Keratinocyte (primary cell): ENCODE measurements at places on chromosomes 1 and 21.

- no peak for DNase-seq
Observed at GRCh38 chr1:202807926-202808757, at the start of gene KDM5B. KDM5B (minus strand) TSS chr1:202808421; CDS start chr1:202808305, 116 bp downstream.

- no peak for DNase-seq
Observed at GRCh38 chr1:54624466-54625464, 1.4 kb upstream of the FAM151A start.

GRCh38 chr1:188043536-188044245, 1214.9 kb downstream of the PLA2G4A start:
- no peak for DNase-seq

GRCh38 chr1:232581932-232582331, 48.0 kb downstream of the SIPA1L2 start:
- no peak for DNase-seq

DNA sequence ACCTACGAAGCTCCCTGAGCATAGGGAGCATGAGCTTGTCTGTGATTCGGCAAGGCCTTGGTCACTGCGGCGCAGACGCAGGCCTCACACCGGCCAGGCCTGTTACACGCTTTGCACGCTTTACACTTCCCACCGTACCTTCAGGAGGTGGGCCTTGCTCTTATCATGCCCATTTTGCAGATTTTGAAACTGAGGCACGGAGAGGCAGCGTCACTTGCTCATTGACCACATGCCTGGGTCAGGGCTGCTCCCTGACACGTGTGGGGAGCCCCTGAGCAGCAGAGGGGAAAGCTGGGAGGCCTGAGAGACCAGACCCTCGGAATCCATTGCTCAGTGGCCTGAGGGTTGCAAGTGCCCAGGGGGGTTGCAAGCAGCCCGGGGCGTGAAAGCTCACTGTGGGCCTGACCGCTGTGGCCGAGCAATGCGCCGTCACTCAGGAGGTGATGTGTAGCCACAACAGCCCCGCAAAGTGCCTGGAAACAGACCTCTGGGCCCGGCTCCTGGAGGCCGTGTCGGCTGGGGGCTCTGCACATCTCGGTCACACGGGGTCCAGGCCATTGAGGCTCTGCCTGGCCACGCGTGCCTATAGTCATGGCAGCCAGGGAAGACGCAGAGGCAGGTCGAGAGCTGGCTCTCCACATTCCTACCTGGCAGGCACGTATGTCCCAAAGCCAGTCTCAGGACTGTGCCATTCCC, 6.9 kb downstream of the ARHGEF16 start:
- no peak for DNase-seq

- DNase-seq: no peak
Observed at GRCh38 chr1:245256528-245256927, 101.7 kb downstream of the KIF26B start.

DNA sequence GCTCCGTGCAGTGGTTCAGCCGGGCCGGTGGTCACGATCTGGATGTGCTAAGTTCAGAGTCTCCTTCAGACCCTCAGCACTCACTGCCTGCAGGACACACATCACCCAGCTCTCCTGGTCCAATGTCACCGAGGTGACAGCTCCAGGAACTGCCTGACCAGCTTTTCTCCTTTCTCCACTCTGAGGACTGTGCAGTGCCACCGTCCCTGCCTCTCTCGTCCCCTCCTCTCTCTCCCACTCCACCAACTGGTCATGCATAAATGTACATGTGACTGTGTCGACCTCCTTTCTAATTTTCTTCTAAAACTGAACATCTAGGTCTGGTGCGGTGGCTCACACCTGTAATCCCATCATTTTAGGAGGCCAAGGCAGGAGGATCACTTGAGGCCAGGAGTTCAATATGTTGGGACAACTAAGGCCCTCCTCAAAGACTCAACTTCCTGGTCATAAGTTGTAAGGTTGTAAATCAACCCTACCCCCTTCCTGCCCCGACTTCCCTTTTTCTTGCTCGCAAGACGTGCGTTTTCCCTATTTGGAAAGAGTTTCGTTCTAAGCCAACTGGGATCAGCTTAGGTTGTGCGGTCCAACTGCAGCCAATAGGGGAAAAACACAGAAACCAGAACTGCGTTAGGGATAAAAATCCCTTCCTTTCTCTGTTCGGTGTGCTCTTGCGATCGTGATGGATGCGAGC, 53.1 kb downstream of the MEGF6 start:
- no peak for DNase-seq

DNA sequence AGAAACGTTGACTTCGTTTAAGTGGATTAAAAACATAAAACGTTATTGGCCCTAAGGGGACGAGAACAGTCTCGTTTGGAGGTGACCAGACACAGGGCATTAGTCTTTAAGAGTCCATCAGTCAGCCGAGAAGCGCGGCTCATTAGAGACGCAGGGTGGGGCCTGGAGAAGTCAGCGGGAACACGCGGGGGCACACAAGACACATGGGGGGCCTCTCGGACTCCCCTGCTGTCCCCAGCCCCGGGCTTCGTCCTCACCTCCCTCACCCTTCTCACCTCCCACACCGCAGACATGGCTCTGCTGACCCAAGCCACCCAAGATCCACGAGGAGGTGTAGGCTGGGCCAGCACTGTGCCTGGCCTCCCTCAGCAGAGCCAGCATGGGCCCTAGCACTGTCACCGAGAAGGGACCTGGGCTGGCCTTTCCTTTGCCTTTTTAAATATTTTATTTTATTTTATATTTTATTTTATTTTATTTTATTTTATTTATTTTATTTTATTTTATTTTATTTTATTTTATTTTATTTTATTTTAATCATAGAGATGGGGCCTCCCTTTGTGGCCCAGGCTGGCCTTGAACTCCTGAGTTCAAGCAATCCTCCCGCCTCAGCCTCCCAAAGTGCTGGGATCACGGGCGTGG, 48.9 kb downstream of the MORN1 start:
- no peak for DNase-seq

GRCh38 chr1:8211883-8212579, 105.9 kb upstream of the SLC45A1 start:
- peak; percentile 94 for DNase-seq

GRCh38 chr1:240611619-240612480, at the start of gene GREM2:
GREM2 (minus strand) TSS chr1:240612155; CDS start chr1:240493475, 118,680 bp downstream.
- no peak for DNase-seq

DNA sequence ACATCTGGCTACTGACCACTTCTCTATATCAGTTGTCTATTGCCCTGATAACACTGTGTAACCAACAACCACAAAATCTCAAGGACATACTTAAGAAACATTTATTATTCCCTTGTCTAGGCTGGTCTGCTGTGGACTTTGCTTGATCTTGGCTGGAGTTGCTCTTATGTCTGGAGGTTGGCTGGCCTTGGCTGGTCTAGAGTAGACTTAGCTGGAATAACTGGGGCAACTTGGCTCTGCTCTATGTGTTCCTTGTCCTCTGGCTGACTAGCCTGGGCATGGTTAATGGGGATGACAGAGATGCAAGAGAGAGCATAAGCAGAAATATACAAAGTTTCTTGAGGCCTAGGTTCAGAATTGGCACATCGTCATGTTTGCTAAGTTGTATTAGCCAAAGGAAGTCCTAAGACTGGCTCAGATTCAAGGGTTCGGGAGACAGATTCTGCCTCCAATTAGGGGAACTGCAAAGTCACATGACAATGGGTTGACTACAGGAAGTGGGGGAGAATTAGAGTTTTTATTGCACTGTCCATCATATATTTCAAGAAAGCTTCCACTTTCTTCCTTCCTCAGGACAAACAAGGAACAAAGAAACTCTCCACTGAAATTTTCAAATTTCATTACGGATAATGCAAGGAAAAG, 61.4 kb upstream of the HMCN1 start:
- DNase-seq: no peak

DNA sequence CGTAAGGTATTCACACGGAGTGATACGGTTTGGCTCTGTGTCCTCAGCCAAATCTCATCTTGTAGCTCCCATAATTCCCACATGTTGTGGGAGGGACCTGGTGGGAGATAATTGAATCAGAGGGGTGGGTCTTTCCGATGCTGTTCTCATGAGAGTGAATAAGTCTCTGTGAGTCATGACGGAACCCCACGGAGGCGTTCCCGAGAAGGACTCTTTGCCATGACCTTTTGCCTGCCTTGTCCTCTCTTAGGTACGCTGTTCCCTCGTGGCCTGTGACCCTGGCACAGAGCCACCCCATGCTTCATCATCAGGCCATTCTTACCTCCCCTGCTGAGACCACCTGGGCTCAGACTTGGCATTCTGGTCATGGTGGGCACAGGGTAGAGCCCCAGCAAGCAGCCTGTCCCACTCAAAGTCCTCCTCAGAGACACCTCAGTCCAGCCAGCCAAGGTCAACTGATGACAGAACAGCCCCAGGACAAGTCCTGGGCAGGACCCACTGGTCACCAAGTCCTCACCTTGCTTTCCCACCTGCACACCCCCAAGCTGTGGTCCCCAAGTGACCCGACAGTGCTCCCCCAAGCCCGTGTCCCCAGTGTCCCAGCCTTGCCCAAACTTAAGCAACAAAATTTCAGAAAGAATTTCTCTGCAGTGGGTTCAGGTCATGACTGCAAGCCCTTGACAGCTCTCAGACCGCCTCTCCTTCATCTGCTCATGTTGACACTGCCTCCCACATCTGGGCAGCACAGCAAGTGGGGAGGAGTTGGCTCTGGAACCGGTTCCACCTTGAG, 158.4 kb downstream of the ACTL8 start:
- DNase-seq: no peak

- DNase-seq: no peak
Observed at GRCh38 chr1:71823708-71824305, 458.5 kb downstream of the NEGR1 start.

- DNase-seq: no peak
Observed at GRCh38 chr1:95641386-95641785, 407.4 kb downstream of the RWDD3 start.

- peak; percentile 97 for DNase-seq
Observed at GRCh38 chr1:172476218-172476811, 32.4 kb upstream of the PIGC start.

GRCh38 chr21:39885119-39885848, 18.0 kb downstream of the PCP4 start:
- no peak for DNase-seq

- no peak for DNase-seq
Observed at GRCh38 chr1:15440357-15440756, 2.1 kb downstream of the CTRC start.

GRCh38 chr1:223886516-223886921, 40.8 kb upstream of the TP53BP2 start:
- DNase-seq: no peak

- no peak for DNase-seq
Observed at GRCh38 chr1:183645531-183645930, 7.6 kb downstream of the APOBEC4 start.

- DNase-seq: peak; percentile 53
Observed at GRCh38 chr1:189619682-189620332, 857.9 kb downstream of the BRINP3 start.

DNA sequence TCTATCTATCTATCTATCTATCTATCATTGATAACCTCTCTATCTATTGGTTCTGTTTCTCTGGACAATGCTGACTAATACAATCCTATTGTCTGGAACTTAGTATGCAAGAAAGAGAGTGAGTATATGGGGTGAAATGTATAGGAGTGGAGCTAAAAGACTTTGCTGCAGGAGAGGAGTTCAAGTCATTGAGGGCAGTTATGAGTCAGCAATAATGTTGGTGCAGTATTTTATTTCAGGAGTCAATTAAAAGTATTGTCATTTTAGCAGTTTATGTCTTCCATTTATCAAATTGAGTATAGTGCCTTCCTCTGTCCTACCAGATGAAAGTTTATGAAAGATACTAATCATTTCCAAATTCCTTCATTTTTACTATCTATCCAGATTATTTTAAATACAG, 55.8 kb downstream of the MAP3K7CL start:
- no peak for DNase-seq

GRCh38 chr1:192627901-192628300, 8.0 kb upstream of the RGS13 start:
- DNase-seq: no peak

GRCh38 chr1:248372394-248372793, 3.2 kb upstream of the OR2T6 start:
- DNase-seq: no peak

DNA sequence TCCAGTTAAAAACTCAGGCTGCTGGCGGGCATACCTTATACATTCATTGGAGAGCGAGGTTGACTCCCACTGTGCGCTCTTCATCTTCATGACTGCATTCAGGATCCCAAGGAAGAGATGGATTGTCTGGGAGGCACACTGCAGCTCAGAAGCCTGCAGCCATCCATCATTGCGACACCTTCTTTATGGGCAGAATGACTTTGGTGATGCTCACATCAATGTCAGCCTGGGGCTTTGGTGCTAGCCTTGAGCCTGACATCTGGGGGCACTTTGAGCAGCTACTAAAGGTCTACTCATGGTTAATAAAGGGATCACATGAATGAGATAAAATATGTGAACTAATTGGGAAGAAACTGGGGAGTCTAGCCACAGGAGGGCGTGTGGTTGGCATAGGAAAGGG, 229.3 kb downstream of the PRDM2 start:
- no peak for DNase-seq

DNA sequence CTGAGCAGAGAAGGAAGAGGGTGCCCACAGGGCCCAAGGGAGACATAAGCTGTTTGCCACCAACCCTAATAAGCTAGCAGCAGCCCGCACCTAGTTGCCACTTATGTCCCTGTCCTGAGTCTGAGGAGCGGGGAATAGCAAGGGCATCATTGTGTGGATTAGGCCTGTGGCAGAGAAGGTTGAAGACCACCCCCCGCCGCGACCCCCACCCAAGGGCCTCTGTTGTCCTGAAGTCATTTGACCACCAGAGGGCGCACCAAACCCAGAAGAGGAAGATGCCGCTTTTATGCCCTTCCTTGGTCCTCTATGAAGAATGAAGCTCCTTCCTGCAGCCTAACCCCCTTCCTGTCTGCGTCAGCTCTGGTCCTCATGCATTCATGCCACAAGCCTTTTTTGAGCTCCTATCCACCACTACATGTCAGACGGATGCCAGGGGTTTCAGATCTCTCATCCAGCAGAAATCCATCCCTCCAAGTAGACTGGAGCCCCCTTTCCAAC, 16.6 kb downstream of the RHBG start:
- DNase-seq: peak; percentile 21

- no peak for DNase-seq
Observed at GRCh38 chr1:185720633-185721272, 13.4 kb upstream of the HMCN1 start.

- no peak for DNase-seq
Observed at GRCh38 chr21:34593954-34594531, 20.9 kb downstream of the RCAN1 start.

GRCh38 chr1:44239331-44239960, 26.2 kb downstream of the DMAP1 start:
- DNase-seq: no peak

GRCh38 chr21:29406385-29406784, 107.7 kb downstream of the BACH1 start:
- no peak for DNase-seq

GRCh38 chr1:27544834-27545233, 54.9 kb upstream of the WASF2 start:
- no peak for DNase-seq

- no peak for DNase-seq
Observed at GRCh38 chr21:43971201-43971991, 40.7 kb upstream of the TRAPPC10 start.

DNA sequence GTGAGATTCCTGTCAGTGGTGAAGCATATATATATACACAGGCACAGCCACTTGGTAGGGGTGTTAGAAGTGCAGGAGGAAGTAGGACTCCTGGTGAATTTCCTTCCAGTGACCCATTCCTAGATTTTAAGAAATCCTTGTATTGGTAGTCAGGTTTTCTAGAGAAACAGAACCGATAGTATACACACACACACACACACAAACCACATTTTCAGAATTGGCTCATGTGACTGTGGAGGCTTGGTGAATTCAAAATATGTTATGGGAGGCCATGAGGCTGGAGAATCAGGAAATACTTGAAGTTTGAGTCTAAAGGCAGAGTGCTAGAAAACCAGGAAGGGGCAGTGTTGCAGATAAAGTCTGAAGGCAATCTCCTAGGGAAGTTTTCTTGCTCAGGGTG, 114.2 kb downstream of the FCRL5 start:
- no peak for DNase-seq

GRCh38 chr1:65156910-65157545, 9.0 kb downstream of the AK4 start:
- DNase-seq: no peak
